Psoas muscle (tissue), 8 donors: ENCODE measurements at places on chromosomes 11 and 22. TPM values are rescaled to one million over a fixed set of nuclear protein-coding genes. Genes with fewer than 3 reads are reported as not detected.

ARHGAP8 gene
- 0.14 TPM for total RNA-seq

GRCh38 chr11:71140206-71140919, 112.0 kb downstream of the SHANK2 start:
- DNase-seq, result no peak

GRCh38 chr22:42062506-42063170, 8.0 kb downstream of the NAGA start:
- DNase-seq, result no peak

GRCh38 chr22:48248901-48249455, 1486.5 kb downstream of the TBC1D22A start:
- no peak for DNase-seq

DNA sequence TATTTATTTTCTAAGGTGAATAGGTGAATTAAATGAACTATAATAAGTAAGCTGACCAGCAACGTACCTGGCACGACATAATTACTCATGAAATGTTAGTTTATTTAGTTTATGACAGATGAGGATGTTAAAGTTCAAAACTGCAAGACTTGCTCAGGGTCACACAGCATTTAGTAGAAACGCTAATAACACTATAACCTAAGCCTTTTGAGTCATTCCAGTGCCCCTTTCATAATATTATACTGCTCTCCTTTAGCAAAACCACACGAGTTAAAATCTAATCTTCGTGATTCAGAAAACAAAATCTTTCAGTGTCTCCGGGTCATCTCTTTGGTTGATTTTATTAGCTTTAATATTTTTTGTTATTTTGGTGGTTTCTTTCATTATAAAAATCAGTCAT, 39.6 kb downstream of the BTBD10 start:
- DNase-seq, result no peak

DNA sequence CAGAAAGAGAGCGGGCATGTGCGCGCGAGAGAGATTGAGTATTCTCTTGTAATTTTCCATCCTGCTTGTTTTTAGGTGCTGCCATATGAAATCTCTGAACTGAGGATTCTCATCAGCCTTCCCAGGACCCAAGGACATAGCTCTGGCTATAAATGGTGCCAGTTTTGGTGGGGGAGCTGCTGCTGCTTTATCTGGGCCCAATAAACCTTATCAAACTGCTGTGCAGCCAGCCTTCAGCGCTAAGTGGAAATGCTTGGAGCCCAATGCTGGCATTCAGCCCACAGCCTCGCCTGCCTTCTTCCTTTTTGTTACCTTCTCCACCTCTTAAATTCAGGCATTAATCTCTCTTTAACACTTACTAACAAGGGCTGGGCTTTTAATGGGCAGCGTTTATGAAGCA, 2.4 kb upstream of the ZBTB16 start:
- DNase-seq, result no peak
